GM13976 (cell line): ENCODE measurements at places on chromosomes 13 and 19.

DNA sequence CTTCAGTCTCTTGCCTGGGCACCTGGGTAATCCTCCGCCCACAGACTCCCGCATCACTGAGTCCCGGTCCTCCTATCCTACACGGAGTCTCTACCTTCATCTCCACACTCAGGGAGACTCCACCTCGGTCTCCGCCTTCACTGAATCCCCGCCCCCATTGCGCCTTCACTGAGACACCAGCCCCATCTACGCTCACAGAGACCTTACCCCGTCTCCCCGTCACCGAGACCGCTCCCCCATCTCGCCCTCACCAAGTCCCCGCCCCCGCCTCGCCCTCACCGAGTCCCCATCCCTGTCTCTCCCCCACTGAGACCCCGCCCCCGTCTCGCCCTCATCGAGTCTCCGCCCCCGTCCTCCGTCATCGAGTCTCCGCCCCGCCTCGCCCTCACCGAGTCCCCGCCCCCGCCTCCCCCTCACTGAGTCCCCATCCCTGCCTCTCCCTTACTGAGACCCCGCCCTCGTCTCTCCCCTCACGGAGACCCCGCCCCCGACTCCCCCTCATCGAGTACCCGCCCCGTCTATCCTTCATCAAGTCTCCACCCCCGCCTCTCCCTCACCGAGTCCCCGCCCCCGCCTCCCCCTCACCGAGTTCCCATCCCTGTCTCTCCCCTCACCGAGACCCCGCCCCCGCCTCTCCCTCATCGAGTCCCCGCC is 23.1 kb upstream of the ZNF846 start:
- peak; percentile 91 for DNase-seq

DNA sequence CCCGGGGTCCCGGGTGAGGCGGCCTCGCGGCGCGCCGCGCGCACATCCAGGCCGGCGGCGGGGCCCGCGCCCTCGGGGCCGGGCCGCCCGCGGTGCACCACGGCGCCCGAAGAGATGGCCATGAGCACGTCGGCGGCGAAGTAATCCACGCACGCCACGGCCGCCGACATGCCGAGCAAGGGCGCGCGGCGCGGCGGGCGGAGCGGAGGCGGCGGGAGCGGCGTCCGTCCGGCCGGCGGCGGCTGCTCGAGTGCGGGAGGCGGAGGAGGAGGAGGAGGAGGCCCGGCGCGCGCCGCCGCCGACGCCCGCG is at the start of gene KLF16:
Gene KLF16, minus strand, starts transcription at position 252 of the 310 bp plus-strand sequence. Its CDS starts 82 bp downstream, at position 170.
- no peak for DNase-seq

- DNase-seq = no peak
Observed at GRCh38 chr13:23753458-23753857, 135.7 kb downstream of the MIPEP start.

DNA sequence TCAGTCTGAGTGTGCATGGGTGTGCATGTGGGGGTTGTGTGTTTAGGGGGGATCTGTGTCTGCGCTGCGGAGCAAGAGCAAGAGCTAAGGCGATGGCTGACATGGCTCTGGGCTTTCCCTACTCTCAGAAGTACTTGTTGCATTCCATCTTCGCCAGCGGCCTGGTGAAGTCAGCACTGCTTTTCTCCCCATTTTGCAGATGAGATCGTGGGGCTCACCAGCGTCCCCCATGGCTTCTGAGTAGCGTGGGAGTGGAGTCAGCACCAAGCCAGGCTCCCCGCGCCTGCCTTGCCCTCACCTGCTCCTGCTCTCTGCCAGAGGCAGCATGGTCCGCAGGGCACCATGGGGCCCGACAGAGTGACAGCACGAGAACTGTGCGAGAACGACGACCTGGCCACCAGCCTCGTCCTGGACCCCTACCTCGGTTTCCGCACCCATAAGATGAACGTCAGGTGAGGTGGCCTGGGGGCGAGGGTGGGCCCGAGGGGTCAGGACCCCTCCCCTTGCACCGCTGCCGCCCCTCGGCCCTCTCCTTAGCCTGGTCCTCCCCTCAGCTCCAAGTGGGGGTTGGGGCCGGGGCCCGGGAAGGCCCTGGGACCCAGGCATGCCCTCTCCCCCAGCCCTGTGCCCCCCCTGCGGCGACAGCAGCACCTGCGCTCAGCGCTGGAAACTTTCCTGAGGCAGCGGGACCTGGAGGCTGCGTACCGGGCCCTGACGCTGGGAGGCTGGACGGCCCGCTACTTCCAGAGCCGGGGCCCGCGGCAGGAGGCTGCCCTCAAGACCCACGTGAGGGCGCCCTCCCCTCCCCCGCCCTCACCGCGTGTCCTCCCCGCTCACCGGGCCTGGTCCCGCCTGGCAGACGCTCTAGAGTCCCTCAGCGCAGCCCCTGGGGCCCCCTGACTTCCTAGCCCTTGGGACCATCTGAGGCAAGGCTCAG is 2.2 kb downstream of the KMT5C start:
- no peak for DNase-seq

DNA sequence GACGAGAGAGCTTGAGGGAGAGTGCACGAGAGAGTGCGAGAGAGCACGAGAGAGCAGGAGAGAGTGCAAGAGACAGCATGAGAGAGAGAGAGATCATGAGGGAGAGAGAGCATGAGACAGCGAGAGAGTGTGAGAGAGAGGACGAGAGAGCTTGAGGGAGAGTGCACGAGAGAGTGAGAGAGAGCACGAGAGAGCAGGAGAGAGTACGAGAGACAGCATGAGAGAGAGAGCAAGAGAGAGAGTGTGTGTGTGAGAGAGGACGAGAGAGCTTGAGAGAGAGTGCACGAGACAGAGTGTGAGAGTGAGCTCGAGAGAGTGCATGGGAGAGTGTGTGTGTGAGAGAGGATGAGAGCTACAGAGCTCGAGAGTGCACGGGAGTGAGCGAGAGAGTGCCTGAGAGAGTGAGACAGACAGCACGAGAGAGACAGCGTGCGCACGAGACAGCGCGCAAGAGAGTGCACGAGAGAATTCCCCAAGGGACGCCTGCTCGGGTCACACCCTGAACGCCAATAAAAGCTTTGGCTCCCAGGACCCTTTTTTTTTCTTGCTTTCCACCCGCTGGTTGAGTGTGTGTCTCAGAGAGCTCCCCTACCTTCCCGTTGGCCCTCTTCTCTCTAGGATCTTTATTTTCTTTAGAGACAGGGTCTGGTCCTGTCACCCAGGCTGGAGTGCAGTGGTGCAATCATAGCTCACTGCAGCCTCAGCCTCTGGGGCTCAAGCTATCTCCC is 3.7 kb downstream of the CD70 start:
- DNase-seq = peak; percentile 55

GRCh38 chr19:10191347-10191746 is 3.4 kb downstream of the DNMT1 start:
- no peak for DNase-seq

- no peak for DNase-seq
Observed at GRCh38 chr13:48866249-48866648, 109.5 kb upstream of the FNDC3A start.

DNA sequence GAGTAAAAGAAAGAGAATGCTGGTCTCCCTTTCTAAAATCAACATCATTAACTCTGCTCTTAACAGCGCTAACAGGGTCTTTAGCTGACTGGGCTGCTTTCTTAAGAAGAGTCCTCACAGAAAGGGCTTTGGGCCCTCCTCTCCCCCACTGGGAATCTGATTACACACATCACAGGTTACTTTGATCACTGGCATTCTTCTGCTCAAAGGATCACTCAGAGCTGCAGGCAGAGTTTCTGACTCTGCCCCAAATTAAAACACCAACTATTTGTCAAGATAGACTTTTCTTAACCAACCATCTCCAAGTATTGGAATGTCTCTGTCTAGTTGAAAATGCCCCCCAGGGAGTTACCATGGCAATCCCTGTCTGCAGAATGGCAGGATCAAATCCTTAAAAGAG is 31.1 kb upstream of the SIAH3 start:
- DNase-seq = no peak

- DNase-seq = no peak
Observed at GRCh38 chr19:2645826-2646225, 56.7 kb downstream of the GNG7 start.
